ENCODE measurements at places on chromosomes 7 and 10.

DNA sequence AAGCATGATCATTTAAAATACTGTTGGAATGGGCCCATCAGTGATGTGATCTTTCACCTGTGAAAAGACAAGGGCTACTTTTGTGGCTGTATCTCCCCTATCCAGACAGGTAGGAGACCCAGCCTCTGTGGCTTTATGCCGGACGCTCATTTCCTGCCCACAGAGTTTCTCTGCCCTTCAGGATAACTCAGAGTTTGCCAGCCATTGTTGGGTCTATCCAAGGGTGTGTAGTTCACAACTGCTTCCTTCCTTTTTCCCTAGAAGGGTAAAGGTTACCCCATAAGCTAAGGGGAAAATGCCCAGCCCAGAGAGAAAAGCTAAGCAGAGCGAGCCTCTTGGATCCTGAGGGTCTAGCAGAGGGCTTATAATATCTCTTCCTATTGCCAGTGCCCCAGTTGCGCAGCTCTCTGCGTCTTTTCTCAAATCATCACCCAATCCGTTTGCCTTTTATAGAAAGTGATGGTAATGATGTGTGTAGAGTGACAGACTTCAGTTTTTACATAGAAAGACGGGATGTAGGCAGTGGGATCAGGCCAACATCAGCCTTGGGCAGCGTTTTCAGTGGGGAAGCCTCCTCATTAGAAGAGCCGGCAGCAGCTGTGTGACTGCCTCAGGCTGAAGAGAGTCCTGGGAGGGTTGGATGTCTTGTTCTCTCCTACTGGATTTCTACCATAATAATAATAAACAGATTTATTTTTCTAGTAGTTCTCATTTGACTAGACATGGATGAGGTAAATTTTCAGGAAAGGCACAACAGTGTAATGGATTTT is 80.5 kb downstream of the MET start:
- no peak for DNase-seq

- DNase-seq: no peak
These were observed 27.1 kb downstream of the LARP4B start for GRCh38 chr10:904403-904802.

DNA sequence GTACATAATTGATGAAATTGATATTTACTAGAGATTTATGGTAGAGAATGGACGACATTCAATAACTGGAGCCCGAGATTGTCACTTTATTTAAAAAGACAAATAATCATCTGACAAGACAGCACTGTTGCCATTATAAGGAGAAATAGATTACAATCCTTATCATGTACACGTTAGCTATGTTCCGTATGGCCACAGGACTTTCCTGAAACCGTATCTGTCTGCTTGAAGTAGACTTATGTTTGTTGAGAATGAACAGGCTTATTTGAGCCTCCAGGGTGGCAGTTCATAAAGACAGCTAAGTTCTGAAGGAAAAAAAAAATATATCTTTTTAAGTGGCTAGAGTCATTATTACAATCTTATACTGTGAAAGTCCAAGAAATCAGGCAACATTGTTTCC is 317.2 kb downstream of the BICC1 start:
- no peak for DNase-seq

DNA sequence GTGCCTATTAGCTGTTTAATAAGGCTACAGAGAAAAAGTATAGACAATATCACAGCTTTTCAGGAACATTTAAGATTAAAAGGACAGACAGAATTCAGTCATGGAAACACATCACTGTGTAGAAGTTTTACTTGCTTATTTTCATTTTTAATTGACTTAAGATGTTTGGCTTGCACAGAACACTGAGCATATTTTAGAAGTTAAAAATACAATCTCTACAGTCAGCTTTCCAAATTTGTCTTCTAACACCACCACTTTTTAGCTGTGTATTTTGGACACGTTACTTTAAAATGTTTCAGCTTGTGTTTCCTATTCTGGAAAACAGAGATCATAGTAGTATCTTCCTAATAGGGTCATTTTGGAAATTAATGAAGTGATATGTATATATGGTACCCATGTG is 11.8 kb downstream of the CFAP69 start:
- DNase-seq: no peak

- no peak for DNase-seq
These were observed 248.4 kb upstream of the KLF6 start for GRCh38 chr10:4033341-4033896.

DNA sequence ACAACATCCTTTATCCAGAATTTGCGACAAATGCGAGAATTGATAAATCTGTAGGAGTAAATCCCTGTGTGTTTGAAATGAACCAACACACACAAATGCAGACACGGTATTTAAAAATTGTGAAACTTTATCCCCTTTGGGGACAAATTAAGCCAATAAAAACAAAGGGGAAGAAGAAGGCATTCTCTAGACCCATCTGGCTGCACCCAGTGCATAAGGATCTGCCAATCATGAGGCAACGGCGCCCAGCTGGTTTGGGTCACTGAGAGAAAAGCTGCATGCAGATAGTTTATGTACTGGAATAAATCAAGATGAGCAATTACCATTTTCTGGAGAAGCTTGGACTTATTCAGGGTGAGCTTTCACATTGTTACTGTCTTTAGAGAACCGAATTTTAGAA is 45.7 kb downstream of the VAX1 start:
- DNase-seq: no peak

DNA sequence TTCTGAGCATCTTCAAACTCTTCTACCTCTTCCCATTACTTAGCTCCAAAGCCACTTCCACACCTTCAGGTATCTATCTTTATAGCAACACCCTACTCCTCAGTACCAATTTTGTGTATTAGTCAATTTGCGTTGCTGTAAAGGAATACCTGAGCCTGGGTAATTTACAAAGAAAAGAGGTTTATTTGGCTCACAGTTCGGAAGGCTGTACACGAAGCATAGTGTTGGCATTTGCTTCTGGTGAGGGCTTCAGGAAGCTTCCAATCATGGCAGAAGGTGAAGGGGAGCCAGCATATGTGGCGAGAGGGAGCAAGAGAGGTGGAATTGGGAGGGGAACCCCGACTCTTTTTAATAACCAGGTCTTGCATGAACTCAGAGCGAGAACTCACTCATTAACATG is 17.6 kb upstream of the CRYGN start:
- DNase-seq: no peak

GRCh38 chr10:72727130-72727529 is 35.2 kb downstream of the MCU start:
- DNase-seq: no peak

DNA sequence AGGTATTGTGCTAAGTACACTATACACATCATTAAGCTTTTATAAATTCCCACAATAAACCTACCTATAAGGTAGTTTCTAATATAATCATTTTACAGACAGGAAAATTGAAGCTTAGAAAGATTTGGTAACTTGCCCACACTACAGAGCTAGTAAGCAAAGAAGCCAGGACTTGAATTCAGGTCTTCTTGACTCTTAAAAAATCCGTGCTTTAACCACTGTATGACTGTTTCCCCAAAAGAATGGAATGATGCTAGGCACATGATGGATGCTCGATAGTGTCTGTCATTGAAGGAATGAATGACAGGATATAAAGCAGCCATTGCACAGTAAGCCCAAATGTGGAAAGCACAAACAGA is 26.6 kb downstream of the ZNF800 start:
- DNase-seq: no peak

DNA sequence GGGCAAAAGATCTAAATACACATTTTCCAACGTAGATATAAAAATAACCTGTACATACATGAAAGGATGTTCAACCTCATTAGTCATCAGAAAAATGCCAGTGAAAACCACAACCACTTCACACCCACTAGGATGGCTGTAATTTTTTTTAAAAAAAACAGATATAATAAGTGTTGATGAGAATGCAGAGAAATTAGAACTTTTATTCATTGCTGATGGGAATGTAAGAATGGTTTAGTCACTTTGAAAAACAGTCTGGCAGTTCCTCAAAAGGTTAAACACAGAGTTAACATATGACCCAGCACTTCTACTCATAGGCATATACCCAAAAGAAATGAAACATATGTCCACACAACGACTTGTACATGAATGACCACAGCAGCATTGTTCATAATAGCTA is 32.3 kb upstream of the PRKCQ start:
- no peak for DNase-seq

GRCh38 chr7:95011146-95011928 is 103.9 kb downstream of the PPP1R9A start:
- peak; percentile 81 for DNase-seq

DNA sequence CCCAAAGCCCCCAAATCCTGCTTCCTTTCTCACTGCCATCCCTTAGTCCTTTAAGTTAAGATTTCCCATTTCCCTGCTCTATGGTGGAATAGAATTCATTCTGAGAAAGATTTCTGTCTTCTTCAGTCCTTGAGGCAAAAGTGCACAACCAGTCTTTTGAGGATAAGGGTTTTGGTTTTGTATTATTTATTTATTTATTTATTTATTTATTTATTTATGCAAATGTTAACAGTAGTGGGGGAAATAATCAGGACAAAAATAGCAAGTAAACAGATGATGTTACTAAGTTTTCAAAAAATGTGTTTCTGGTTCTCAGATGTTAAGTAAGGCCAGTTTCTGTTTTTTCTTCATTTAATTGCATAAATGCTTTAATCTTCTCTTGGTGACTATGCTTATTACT is 84.2 kb downstream of the GLCCI1 start:
- no peak for DNase-seq

DNA sequence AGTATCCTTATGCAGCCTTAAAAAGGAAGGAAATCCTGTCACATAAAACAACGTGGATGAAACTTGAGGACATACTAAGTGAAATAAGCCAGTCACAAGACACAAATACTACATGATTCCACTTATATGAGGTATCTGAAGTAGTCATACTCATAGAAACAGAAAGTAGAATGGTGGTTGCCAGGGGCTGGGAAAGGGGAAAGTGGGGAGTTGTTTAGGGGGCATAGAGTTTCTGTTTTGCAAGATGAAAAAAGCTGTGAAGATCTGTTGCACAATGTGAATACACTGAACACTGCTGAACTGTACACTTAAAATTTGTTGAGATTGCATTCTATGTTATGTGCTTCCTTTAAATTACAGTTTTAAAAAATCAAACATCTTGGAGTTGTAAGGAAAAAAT is 2.9 kb downstream of the NUP205 start:
- DNase-seq: no peak

- DNase-seq: peak; percentile 3
These were observed 368.1 kb downstream of the MDFIC start for GRCh38 chr7:115289971-115290370.

- DNase-seq: no peak
These were observed 72.5 kb downstream of the MICALL2 start for GRCh38 chr7:1386623-1387220.

DNA sequence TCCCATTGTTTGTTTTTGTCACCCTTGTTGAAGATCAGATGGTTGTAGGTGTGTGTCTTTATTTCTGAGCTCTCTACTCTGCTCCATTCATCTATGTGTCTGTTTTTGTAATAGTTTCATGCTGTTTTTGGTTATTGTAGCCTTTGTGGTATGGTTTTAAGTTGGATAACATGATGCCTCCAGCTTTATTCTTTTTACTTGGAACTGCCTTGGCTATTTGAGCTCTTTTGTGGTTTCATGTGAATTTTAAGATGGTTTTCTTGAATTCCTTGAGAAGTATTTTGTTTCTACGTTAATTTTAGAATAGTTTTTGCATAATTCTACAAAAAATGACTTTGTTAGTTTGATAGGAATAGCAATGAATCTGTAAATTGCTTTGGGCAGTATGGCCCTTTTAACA is 170.0 kb upstream of the IGFBP3 start:
- no peak for DNase-seq

DNA sequence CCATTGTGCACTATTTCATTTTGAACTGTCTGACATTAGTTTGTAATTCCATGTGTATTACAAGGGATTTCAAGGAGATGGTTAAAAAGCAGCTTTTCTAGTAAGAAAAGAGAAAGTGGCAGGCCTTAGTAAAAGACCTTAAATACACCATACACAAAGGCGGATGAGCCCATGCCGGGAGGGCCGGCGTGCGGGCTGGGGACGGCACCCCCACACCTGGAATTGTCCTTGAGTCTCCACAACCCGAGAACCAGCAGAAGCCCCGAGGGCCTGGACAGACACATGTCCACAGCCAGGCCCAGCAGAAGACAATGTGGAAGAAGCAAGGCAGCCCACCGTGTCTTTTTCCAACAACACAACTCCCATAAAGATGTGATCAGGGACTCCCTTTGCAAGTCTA is 123.7 kb upstream of the TCERG1L start:
- no peak for DNase-seq

DNA sequence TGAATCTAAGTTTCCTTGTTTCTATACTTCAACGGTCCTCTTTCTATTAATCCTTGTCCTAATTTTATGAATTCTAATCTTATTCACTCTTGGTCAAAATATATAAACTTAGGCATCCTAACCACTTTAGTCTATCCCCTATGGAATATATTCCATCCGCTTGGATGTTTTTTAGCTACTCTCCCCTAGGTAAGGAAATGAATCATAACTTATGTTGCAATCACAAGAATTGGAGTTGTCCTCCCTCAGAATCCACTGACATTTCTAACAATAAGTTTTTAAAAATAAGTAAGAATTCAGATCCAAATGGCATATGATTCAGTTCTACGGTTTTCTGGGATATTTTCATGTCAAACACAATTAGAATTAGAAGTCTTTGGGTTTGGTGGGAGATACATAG is 1081.6 kb downstream of the SORCS1 start:
- peak; percentile 2 for DNase-seq

DNA sequence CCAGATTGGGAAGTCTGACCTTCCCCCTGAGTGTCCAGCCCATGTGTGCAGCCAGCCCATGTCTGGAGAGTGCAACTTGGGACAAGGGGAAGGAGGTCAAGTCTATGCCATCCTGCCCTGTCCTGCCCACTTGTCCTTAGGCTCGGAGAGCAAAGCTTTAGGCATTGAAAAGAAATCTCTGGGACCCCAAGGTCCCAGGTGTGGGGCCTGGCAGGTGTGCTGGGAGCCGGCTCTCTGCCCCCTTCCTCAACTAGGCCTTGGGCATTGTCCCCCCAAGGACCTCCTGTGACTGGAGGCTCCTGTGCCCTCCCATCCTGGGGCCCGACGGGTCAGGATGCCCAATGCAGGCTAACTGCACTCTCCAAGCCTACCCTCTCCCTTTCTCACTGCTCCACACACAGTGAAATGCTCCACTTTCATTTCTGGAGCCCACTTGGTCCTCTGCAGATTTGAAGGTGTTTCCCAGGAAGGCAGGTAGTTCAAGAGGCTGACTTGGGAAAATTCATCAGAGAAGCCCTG is 124.7 kb downstream of the PTPN20 start:
- DNase-seq: no peak

- peak; percentile 70 for DNase-seq
These were observed 29.8 kb downstream of the MTURN start for GRCh38 chr7:30164567-30164966.

- peak; percentile 22 for DNase-seq
These were observed 1.1 kb downstream of the ZNF777 start for GRCh38 chr7:149459540-149460452.

DNA sequence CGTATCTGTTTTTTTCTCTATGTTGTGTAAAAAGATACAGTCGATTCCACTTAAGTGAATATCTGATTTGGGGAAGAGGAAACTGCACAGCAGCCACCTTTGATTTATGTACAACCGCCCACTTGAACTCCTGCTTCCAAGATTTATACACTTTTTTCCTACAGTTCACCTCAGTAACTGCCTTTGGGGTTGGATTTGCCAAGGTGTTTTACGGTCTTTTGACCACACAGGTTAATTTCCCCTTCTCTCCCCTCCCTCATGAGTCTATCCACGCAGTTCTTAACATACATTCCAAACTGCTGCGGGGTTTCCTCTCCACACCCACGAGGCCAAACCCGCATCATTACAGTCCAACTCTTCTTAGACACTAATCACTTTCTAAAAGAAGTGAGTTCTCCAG is 277.0 kb downstream of the USP6NL start:
- DNase-seq: no peak

- no peak for DNase-seq
These were observed 27.1 kb downstream of the CD36 start for GRCh38 chr7:80665526-80665925.
